ENCODE measurements at places on chromosomes 13 and 19. TPM values are rescaled to one million over a fixed set of nuclear protein-coding genes. Genes with fewer than 3 reads are reported as not detected.

DNA sequence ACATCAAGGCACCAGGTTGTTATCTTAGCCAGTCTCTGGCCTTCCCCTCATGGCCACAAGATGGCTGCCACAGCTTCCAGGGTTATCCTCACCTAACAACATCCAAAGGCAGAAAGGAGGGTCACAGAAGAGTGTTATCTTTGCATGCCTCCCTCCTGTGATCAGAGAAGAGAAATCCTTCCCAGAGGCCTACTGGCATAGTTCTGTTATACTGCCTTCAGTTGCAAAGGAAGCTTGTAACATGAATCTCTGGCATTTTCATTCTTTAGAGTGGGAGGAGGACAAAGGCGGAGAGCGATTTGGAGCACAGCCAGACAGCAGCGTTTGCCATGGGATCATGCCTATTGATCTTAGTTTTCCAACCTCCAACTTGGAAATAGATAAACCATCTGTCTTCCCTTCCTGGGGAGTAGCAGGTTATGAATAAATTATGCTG is 135.7 kb downstream of the DNAJC15 start:
- DNase-seq, result peak; percentile 13

- DNase-seq, result no peak
These were observed 320.9 kb downstream of the DCLK1 start for GRCh38 chr13:35810321-35810720.

DNA sequence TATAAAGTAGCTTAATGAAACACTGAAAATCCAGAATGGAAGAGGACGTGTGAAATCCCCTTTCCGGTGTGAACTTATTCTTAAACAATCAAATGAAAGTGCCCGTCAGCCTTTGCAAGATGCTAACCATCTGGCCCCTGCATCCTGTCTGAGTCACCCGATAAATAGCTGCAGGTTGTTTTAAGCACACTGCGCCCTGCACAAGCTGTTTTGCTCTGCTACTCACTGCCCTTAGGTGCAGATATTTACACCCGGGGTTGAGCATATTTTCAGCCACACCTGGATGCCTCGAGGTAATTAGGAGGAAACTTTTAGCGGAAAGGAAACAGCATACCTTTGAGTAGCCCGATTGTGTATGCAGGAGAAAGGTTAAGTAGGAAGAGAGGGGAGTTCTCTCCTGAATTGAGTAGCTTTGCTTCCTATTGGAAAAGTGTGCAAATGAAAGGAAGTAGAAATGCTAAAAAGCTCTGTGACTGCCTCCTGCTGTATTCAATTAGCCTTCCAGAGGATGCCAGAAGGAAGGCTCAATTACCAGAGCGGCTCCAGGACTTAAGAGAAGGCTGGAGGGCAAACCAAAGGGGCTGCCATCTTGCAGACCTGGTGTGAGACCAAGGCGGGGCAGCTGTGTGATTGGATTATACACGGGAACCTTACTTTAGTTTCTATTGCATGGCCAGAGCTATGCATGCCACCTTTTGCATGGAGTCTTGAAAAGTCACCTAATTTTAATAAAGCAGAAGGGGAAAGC is 42.5 kb downstream of the IRS2 start:
- DNase-seq, result peak; percentile 68

DNA sequence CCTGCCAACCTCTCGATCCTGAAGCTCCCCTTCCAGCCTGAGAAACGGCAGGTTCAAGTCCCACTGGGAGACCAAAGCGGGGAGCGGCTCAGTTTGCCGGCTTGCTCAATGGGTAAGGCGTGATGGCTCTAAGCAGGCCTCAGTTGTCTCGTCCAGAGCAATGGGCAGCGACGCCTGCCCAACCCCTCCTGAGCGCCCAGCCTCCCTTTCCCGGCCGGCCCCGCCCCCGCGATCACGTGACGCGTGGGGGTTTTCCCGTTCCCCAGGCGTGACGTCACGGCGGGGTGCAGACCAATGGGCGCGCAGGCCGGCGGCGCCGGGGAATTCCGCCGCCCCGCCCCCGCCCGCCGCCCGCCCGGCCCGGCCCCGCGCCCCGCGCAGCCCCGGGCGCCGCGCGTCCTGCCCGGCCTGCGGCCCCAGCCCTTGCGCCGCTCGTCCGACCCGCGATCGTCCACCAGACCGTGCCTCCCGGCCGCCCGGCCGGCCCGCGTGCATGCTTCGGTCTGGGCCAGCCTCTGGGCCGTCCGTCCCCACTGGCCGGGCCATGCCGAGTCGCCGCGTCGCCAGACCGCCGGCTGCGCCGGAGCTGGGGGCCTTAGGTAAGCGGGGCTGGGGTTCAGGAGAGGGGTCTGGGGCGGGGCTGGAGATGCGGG is at the start of gene RELB:
TSS of gene RELB (plus strand) at position 378 of the 653 bp plus-strand sequence. CDS start at position 494, 116 bp downstream.
- DNase-seq, result peak; percentile 100

- DNase-seq, result no peak
These were observed 922 bp downstream of the EBPL start for GRCh38 chr13:49690133-49690994.

DNA sequence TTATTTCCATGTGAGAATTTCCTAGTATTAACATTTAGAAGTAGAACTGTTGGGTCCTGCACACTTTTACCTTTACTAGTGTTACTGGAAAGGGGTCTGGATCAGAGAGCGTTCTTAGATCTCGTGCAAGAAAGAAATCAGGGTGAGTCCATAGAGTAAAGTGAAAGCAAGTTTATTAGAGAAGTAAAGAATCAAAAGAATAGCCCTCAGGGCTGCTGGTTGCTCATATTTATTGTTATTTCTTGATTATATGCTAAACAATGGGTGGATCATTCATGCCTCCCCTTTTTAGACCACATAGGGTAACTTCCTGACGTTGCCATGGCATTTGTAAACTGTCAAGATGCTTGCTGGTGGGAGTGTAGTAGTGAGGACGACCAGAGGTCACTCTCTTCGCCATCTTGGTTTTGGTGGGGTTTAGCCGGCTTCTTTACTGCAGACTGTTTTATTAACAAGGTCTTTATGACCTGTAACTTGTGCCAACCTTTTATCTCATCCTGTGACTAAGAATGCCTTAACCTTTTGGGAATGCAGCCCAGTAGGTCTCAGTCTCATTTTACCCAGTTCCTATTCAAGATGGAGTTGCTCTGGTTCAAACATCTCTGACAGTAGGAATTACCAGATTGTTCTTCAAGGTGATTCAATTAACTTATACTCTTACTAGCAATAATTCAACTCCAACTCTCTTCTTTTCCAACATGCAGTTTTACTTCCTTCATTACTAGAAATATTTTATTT is 27.4 kb downstream of the NDFIP2 start:
- DNase-seq, result peak; percentile 52

GRCh38 chr19:33063753-33064457 is 783 bp downstream of the RHPN2 start:
- DNase-seq, result peak; percentile 57

Gene MYO1F
- 33.0 TPM for total RNA-seq

Gene ZNF681
- 2.6 TPM for total RNA-seq

Gene PSG11
- total RNA-seq, result not detected

Gene PLK5
- total RNA-seq, result not detected

Gene RGS9BP
- total RNA-seq, result 0.14 TPM

All from activated CD4-positive, alpha-beta T cell treated with anti-CD3 and anti-CD28 coated beads, Interleukin-2, amount 10 ng/mL, durations not matched to agents 24 days and 14 days (primary cell).